ENCODE measurements at places on chromosomes 5 and 9.

DNA sequence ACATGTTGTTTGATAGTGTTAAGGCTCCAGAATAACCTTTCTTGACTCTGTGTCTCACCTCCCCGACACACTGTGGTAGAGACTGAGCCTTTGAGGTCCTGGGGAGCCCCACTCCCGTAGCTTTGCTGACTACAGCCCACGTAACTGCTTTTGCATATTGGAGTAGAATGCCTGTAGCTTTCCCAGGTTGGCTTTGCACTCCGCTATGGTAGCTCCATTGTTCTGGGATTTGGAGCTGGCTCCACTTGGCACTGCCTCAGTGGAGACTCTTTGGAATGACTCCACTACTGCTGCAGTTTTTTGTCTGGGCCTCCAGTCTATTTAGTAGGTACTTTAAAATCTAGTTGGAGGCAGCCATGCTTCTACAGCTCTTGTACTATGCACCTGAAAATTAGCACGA is 56.2 kb upstream of the ANXA1 start:
- DNase-seq: no peak

DNA sequence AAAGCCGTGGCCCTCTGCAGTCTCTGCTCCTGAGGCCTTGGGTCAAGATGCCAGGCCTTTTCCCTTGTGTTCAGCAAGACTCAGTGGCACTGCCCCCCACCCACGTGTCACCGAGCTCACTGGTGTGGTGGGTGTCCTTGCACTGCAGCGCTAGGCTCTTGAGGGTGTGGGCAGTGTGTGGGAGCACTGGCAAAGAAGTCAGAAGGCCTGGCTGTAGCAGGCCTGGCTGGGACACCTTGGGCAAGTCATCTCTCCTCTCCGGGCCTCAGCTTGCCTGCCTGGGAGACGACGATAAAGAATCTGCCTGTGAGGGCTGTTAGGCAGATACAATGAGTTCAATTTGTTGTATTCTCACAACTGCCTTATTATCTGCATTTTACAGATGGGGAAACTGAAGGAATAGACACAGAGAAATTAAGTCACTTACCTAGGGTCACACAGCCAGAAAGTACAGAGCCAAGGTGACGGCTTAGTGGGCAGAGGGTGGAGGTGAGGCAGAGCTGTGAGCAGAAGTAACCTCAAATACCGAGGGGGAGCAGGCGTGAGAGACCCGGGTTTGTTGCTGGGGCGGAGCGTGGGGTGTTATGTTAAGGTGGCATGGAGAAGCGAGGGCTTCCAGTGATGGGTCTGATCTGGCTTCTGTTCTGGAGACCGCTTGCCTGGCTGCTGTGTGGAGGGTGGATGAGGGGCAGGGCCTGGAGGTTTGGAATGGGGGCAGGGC is 1.4 kb downstream of the TSPAN17 start:
- DNase-seq: no peak

DNA sequence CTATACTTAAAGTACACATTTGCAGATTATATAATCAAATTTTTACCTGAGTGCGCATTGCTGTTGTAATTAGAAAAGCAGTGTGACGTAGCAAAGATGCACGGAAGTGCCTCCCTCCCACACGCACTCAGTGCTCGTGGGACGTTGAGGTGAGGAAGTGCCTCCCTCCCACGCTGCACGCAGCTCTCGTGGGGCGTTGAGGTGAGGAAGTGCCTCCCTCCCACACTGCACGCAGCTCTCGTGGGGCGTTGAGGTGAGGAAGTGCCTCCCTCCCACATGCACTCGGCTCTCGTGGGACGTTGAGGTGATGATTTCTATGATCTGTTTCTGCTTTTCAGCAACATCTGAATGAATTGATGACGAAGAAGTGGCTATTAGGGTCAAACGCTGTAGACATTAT is 21.0 kb downstream of the EXOC3 start:
- DNase-seq: no peak

DNA sequence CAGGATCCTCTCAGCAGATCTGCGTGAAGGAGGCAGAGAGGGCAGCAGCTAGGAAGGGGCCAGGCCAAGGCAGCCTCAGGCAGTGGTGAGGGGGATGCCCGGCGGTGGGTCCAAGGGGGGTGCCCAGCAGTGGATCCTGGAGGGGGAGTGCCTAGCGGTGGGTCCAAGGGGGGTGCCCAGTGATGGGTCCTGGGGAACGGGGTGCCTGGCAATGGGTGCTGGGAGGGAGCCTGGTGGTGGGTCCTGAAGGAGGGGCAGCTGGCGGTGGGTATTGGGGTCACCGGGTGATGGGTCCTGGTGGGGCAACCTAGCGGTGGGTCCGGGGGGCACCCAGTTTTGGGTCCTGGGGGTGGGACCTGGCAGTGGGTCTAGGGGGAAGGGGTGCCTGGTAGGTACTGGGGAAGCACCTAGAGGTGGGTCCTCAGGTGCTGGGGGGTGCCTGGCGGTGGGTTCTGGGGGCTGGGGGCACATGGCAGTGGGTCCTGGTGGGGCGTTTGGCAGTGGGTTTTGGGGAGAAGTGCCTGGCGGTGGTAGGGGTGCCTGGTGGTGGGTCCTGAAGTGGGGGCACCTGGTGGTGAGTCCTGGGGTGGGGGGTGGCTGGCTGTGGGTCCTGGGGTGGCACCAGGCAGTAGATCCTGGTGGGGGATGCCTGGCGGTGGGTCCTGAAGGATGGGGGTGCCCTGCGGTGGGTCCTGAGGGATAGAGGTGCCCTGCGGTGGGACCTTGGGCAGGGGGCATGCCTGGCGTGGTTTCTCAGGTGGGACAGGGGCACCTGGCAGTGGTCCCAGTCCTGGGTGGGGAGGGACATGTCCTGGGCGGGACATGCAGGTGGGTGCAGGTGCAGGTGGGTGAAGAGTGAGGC is 1.9 kb downstream of the LRRC14B start:
- no peak for DNase-seq

DNA sequence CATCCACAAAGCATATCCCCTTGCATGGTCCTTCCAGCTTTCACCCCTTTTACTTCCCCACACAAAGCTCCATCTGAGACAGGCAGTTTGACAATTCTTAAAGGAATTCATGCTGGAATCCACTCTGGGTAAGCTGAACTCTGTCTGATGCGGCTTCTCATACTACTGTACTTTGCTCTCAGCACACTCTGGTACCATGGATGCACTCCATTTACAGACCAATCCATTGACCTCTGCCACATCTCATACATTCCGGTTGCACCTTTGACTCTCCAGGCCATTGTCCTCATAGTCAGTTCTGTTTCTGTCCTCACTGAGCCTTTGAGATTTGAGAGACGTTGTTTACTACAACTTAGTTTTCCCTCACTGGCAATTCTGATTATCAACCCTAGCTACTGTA is 12.2 kb downstream of the SPATA9 start:
- no peak for DNase-seq

DNA sequence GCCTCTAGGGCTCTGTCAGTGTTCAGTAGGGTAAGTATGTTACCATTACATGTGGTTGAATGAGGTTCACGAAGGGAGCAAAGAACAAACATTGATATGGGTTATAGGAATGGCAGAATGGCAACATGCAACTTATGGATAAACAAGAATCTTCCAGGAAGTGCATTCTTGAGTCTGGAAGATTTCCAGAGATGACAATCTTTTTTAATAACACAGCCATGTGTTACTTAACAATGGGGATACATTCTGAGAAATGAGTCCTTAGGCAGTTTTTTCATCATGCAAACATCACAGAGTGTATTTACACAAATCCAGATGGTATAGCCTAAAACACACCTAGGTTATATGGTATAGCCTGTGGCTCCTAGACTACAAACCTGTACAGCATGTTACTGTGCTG is 9.1 kb upstream of the SLC28A3 start:
- no peak for DNase-seq

GRCh38 chr5:57193757-57194413 is 20.0 kb downstream of the GPBP1 start:
- DNase-seq: no peak

Data from amniotic epithelial cell (primary cell).